ENCODE measurements at places on chromosomes 11 and 22.

- ATAC-seq = no peak
These were observed 46.3 kb upstream of the ALKBH3 start for GRCh38 chr11:43834286-43834685.

DNA sequence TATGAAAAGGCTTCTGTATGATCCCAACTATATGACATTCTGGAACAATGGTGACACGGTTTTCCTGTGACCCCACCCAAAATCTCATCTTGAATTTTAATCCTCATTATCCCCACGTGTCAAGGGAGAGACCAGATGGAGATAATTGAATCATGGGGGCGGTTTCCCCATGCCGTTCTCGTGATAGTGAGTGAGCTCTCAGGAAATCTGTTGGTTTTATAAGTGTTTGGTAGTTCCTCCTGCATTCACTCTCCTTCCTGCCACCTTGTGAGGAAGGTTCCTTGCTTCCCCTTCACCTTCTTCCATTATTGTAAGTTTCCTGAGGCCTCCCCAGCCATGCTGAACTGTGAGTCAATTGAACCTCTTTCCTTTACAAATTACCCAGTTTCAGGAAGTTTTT lies 53.1 kb upstream of the TSPAN18 start:
- ATAC-seq = no peak

- no peak for ATAC-seq
These were observed 48.3 kb downstream of the SYT13 start for GRCh38 chr11:45237711-45238315.

DNA sequence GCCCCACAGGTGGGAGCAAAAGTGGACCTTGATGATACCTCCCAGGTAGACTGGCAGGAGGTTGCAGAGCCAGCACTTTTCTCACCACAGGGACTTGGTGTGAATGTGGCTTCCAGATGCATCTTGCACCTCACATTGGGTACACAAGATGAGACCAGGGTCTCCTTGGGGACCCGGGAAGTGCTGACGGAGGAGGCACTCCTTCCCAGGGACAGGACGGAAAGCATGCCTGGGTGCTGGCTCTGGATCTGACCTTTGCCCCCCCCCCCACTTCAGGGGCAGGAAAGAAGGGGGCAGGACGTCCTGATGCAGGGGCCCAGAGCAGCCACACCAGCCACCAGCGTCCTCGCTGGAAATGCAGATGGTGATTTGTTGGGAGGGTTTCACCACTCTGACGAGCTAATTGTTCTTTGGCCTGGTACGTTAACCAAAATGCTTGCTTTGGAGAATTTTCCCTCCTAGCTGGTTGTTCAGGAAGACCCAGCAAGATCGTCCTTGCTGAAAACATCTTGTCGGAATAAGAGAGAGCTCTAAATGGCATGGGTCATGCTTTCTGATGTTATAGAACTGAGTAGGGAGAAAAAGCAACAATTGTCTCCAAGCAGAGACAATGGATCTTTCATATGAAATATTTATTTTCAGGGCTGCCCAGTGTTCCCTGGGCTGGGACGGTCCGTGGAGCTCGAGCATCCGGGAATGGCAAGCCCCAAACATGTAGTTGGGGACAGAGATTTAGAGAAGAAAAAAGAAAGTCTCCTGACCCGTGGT lies 74.4 kb upstream of the PPARA start:
- ATAC-seq = no peak

GRCh38 chr11:44754876-44755555 lies 28.3 kb downstream of the TSPAN18 start:
- no peak for ATAC-seq

DNA sequence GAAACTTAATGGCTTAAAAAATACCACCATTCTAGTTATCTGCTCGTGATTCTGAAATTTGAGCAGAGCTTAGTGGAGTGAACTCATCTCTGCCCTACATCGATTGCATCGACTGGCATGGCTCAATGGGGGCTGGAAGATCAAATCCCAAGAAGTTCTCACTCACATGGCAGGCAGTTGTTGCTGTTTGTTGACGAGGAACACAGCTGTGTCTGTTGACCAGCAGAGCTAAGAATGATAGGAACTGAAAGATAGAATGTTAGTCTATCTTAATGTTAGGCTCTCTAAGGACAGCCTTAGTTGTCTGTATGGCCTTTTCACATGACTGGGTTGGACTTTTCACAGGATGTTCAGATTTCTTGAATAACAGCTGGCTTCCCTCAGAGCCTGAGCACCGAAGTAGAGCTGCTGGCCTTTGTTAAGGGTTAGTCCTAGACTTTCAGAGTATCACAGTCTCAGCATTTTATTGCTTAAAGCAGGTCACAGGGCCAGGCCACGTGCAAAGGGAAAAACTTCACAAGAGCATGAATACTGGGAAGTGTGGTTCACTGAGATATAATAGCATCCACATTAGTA lies 31.6 kb upstream of the IZUMO1R start:
- ATAC-seq = no peak

DNA sequence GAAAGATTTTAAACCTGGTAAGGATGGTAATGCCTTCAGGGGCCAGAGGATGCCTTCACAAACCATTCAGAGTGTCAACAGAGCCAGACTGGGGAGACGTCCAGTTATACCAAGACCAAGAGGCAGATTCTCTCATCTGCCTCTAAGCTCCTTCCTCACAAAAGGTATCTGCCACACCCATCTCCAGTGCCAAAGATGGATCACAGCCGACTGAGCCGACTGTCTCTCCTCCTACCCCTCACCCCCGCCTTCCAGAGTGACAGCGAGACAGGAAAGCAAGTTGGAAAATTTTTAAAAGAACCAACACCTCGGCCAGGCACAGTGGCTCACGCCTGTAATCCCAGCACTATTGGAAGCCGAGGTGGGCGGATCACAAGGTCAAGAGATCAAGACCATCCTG lies 79.1 kb upstream of the AKIP1 start:
- ATAC-seq = no peak

DNA sequence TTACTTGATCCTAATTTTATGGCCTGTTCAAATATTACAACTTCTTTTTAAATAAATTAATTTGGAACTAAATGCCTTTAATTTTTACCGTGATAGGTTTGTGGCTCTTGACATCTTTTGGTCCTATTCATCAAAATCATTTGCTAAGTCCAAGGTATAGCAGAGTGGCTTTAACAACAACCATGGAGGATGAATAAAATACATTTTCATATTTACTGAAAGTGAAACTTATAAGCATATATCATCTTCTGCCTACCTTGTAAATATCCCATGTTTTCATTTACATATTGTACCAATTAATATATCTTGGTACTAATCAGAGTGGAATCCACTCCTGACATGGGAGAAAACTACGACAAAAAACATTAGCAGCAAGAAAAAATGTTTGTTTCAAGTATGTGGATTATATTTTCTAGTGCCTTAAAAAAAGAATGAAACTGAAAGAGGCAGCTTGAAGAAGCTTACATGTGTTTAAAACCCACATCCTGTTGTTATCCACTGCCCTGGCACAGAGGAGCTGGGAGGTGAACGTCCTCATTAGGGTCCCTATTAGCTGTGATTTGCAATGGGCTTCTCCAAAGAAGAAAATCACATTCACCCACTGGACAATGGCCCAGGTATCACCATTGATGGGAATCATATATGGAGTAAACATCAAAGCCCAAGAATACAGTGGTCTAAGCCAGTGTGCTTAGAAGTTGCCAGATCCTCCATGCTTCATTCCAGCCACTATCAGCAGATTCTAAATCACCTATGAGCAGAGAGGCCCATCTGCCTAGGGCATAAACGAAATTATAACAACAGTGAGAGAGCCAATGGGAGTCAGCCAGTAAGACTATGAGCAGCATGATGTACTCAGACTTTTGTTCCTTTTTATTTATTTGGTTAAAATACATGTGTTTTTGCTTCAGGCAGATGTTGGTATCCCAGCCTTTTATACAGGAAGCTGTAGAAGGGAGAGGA lies 84.7 kb downstream of the MAML2 start:
- no peak for ATAC-seq

DNA sequence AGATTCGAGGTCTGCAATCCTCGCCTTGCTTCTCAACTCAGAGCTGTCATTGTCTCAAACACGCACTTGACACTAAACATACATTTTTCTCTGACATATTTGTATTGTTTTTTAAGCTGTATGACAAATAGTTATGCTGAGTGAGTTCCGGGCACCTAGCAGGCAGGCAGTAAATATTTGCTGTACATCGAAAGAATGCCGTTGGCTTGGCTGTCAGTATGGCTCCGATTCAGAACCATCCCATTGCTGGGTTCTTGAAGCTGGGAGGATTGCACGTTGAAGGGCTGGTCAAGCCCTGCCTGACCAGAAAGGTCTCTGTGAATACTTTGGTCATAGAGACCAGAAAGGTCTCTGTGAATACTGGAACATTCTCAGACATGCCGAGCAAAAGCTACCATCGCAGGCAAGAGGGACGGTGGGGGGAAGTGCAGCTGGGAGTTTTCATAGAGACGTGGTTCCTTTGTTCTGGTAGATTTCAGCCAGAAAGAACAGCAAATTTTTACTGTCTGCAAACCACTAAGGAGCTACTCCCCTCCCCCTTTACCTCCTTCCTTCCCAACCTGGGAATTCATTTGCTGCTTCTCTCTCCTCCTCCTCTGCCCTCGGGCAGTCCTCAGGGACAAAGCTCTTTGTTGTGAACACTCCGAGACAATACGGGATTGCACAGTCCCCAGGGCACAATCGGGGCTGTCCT lies 202.2 kb upstream of the SORL1-AS1 start:
- peak; percentile 1 for ATAC-seq

GRCh38 chr11:127843483-127844396 lies 743.6 kb downstream of the ETS1 start:
- no peak for ATAC-seq

DNA sequence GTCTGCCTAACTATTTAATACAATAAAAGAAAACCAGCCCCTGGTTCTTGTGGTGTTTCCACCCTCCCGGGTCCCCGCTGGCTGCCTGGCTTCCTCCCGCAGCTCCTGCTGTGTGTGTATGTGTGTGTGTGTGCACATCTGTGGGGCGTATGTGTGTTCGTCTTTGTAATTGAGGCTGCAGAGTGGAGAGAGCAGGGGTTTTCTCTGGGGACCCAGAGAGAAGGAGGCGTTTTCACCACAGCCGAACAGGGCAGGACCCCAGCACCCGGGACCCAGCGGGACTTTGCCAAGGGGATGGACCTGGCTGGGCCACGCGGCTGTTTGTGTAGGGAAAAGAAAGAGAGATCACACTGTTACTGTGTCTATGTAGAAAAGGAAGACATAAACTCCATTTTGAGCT lies 42.7 kb downstream of the IGLL1 start:
- no peak for ATAC-seq

DNA sequence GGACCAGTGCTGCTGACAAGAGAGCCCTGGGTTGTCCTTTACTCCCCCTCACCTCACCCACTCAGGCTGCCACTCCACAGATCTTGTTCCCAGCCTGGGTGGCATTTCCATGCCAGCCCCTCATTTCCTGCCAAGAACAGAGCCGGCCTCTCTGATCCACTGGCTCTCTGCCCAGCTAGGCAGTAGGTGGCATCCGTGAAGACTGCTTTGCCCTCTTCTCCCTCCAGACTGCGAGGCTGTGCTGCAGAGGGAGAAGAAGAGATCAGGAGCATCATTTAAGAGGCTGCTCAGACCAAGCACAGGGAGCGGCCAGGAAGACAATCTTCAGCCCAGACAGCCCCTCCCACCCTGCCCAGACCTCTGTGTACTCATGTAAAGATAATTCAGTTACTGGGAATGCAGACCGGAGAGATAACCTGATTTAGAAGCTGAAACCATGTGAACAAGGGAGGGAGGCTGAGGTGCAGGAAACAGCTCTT lies 126.9 kb upstream of the NCAM1 start:
- ATAC-seq = peak; percentile 74

DNA sequence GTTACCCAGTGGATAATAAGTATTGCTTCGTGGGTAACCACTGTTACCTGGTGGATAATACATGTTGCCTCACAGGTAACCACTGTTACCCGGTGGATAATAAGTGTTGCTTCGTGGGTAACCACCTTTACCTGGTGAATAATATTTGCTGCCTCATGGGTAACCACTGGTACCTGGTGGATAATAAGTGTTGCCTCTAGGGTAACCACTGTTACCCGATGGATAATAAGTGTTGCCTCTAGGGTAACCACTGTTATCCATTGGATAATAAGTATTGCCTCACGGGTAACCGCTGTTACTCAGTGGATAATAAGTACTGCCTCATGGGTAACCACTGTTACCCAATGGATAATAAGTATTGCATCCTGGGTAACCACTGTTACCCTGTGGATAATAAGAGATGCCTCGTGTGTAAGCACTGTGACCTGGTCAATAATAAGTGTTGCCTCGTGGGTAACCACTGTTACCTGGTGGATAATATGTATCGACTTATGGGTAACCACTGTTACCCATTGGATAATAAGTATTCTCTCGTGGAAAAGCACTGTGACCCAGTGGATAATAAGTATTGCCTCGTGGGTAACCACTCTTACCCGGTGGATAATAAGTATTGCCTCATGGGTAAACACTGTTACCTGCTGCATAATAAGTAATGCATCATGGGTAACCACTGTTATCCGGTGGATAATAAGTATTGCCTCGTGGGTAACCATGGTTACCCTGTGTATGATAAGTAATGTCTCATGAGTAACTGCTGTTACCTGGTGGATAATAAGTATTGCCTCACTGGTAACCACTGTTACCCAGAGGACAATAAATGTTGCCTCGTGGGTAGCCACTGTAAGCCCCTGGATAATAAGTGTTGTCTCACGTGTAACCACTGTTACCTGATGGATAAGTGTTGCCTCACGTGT lies 20.1 kb upstream of the NXPE4 start:
- ATAC-seq = no peak

DNA sequence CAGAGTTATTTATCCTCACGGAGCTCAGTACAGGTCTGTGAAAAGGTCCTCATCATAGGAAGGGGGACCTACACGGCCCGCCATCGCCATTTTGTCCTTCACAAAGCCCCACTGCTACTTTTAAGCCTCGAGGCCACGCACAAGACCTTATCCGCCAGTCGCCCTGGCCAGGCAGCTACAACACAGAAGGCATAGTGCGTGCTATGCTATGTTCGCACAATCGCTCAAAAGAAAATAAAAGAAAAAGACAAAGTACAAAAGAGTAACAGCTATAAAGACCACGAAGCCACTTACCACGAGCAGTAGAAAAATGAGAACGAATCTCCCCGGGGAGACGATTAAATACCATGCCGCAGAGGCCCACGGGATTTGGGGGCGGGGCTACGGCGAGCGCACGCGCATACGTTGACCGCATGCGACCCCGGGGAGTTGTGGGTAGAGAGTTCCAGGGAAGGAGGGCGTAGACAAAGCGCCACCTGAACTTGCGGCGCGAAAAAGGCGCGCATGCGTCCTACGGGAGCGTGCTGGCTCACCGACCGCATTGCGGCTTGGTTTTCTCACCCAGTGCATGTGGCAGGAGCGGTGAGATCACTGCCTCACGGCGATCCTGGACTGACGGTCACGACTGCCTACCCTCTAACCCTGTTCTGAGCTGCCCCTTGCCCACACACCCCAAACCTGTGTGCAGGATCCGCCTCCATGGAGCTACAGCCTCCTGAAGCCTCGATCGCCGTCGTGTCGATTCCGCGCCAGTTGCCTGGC lies 16.4 kb upstream of the WDR74 start:
- peak; percentile 100 for ATAC-seq

DNA sequence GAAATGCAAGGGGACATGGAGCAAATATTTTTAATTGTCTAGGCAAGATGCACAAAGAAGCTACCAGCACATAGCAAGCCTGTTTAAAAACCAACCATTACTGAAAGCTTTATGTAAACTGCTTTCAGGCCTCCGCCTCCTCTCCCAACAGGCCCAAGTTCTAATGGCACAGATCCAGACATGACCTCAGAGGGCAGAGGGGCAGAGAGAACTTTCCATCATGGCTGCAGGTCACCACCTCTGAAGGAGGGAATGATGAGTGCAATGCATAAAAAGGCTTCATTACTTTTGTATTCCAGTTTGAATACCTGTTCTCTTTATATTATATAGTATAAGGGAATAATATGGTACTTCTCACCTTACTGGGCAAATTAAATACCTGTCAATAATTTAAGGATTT lies 15.2 kb downstream of the DDX17 start:
- ATAC-seq = peak; percentile 83

Data from gastroesophageal sphincter (tissue), 4 donors.